ENCODE measurements at places on chromosomes 16 and 17.

DNA sequence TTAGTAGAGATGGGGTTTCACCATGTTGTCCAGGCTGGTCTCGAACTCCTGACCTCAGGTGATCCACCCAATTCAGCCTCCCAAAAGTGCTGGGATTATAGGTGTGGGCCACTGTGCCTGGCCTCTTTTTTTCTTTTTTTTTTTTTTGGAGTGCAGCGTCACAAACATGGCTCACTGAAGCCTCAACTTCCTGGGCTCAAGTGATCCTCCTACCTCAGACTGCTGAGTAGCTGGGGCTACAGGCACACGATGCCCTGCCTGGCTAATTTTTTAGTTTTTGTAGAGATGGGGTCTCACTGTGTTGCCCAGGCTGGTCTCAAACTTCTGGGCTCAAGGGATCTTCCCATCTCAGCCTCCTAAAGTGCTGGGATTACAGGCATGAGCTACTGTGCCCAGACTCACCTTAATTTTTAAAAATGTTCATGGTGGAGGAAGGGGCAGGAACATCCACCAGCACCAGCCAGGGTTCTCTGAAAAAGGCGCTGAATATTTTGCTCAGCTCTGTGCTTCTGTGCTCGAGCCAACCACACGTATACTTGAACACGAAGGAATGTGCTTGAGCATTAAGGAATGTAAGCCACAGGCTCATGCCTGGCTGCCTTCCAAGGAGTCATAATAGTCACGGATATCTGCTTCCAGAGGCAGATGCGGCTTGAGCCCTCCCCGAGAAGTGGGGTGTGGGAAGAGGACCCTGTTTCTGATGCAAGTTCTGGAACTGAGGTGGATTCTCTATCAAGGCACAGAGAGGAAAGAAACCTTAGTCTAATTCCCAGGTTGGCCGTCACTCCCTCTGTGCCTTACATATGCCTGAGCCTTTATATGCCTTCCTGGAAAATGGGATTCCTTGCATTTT is 65.5 kb upstream of the CREBBP start:
- DNase-seq = peak; percentile 91

DNA sequence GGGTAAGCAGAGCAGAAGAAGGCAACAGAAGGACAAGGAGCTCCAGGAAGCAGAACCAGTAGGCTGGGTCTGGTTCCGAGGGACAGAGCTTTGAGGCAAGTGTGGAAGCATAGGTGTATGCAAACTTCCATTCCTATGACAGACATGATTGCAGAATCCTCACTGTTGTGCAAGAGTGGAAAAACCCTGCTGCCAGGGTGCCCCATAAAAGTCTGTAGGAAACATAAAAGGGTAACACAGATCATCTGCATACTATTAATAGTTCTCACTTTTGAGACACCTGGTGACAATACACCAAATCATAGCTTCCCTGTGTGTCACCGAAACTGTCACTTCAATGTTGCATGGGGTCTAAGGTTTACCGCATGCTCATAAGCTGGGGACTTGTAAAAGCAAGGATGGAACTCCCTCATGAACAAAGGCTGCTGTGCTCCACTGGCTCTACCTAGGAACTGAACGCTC is 39.7 kb downstream of the ARHGAP17 start:
- DNase-seq = no peak

GRCh38 chr17:10286324-10286723 is 86.5 kb downstream of the MYH13 start:
- no peak for DNase-seq

- no peak for DNase-seq
Measured at GRCh38 chr17:77312786-77313599, 172.2 kb downstream of the SEC14L1 start.

DNA sequence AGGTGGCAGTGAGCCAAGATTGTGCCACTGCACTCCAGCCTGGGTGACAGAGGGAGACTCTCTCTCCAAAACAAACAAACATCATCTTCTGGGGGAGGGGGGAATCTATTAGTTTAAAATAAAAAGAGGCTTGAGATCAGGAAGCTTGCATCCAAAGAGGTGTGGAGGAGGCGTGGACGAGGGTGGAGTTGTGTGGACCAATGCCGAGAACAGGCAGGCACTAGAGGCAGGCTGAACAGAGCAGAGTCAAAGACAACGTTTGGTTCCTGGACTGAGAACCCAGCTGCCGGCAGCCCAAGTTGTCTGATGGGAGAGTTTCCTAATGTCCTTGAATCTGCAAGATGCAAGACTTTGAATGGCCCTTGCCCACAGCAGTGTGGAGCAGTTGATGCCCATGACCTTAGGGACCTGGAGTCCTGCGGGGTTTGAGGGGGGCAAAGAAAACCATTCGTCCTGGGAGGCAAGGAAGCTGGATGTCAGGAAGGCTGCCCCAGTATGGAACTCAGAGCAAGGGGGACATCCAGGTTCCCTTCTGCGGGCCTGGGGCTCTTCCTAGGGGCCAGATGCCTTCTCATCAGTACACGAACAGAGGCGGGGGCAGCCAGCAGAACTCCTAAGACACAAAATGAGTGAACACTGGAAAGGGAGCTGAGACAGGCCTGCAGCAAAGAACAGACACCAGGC is 9.2 kb downstream of the TBC1D16 start:
- DNase-seq = no peak

DNA sequence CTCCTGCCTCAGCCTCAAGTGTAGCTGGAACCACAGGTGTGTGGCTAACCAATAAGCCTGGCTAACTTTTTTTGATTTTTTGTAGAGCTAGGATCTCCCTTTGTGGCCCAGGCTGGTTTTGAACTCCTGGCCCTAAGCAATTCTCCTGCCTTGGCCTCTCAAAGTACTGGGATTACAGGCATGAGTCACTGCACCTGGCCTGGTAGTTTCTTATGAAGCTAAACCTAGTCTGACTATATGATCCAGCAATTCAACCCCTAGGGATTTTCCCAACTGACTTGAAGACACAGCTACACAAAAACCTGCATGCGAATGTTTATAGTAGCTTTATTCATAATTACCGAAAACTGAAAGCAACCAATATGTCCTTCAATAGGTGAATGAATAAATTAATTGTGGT is 176.2 kb upstream of the IRX3 start:
- no peak for DNase-seq

GRCh38 chr16:56513972-56514371 is 5.9 kb downstream of the BBS2 start:
- DNase-seq = peak; percentile 85

GRCh38 chr17:3513305-3514035 is 37.7 kb downstream of the ASPA start:
- no peak for DNase-seq

DNA sequence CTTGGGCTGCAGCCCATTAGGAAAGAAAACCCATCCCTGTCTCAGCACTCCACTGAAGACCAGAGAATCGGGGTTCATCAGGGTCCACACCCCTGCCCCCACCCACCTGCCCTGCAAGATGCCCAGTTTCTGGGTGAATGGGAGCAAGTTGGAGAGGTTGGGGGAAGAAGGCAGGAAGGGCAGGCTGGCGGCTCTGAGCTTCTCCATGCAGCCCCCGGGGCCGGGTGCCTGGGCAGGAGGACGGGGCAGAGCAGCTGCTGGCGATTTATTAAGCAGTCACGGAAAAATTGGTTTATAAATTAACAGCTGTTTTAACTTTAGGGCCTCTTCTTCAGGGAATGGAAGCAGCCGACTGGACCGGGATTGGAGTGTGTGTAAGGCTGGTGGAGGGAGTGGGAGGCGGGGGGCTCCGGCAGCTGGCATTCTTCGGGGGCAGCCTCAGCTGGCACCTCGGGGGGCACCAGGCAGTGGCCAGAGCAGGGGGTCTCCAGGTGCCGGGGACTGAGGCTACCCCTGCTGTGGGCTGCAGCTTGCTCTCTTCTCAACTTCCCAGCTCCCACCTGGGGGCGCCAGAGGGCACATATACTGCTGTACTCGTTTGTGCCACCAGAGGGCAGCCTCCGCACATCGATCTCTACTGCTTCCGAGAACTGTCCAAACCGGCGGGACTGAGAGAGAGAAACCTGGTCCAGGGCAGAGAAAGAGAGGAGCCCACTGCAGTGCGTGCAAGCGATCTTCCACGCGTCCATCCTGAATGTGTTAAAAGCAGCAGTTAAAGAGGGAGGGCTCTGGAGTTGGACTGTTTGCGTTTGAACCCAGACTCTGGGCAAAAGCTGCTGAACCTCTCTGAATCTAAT is 5.0 kb upstream of the PPP1R1B start:
- DNase-seq = peak; percentile 87

GRCh38 chr16:12308060-12308459 is 331.5 kb downstream of the SNX29 start:
- no peak for DNase-seq

- DNase-seq = no peak
Measured at GRCh38 chr17:49873466-49873865, 25.6 kb upstream of the TAC4 start.

DNA sequence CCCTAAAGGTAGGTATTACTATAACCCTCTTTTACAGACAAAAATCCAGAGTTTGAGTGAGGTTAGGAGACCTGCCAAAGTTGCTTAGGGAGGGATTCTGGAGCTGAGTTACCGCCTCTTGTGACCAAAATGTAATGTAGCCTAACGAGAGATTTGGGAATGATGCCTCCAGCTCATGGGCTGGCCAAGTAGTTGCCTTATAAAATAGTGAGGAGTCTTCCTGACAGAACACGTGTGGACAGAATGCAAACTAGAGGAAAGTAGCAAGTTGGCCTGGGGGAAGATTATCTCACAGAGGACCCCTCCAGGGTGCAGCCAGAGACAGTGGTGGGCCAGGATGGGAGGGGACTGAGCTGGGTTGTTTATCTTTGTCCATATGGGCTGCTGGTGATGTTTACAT is 543.7 kb upstream of the CDH11 start:
- no peak for DNase-seq

- DNase-seq = no peak
Measured at GRCh38 chr17:76570457-76570856, 15.2 kb downstream of the ST6GALNAC2 start.

DNA sequence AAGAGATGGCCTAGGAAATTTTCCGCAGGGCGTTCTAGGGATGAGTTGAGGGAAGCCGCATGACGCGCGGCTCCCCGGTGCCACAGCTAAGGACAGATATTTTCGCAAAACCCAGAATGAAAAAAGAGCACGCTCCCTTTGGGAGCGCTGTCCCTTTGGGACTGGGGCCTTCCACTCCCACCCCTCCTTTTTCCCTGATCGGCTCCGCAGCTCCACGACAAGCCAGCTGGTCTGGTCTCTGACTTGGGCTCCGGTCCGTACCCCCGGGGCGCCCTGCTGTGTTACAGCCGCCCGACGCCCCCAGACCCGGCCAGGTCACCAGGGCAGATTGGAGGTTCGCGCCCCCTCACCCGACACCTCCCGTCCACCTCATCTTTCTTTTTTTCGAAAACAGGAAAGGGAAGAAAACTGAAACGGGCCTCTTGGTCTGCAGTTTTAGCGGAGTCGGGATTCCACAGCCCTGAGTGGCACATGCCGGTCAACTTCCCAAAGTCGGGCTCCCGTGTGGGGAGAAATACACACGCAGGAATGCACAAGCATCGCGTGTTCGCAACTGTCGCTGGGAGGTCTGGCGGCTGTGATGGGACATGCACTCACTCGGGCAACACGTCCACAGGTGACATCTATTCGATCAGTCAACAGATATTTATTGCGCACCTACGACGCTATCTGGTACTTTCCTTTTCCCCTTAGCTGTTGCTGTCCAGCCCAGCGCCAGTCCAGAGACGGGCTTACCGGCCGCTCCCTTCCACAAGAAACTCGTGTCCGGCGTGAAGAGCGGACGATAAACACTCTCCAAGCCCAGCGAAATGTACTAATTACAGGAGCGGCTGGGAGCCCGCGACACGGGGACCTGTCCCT is 3.9 kb upstream of the SOX9 start:
- no peak for DNase-seq

GRCh38 chr16:73143576-73144422 is 95.9 kb upstream of the ZFHX3 start:
- DNase-seq = no peak

- peak; percentile 18 for DNase-seq
Measured at GRCh38 chr17:69763503-69763902, 311.5 kb upstream of the KCNJ16 start.

- no peak for DNase-seq
Measured at GRCh38 chr16:85437166-85438052, 175.7 kb upstream of the GSE1 start.

- DNase-seq = no peak
Measured at GRCh38 chr17:30701498-30701989, 122.9 kb downstream of the CRLF3 start.

- DNase-seq = no peak
Measured at GRCh38 chr17:77438241-77439188, 297.7 kb downstream of the SEC14L1 start.

- no peak for DNase-seq
Measured at GRCh38 chr17:37133136-37133535, 184.4 kb downstream of the AATF start.

DNA sequence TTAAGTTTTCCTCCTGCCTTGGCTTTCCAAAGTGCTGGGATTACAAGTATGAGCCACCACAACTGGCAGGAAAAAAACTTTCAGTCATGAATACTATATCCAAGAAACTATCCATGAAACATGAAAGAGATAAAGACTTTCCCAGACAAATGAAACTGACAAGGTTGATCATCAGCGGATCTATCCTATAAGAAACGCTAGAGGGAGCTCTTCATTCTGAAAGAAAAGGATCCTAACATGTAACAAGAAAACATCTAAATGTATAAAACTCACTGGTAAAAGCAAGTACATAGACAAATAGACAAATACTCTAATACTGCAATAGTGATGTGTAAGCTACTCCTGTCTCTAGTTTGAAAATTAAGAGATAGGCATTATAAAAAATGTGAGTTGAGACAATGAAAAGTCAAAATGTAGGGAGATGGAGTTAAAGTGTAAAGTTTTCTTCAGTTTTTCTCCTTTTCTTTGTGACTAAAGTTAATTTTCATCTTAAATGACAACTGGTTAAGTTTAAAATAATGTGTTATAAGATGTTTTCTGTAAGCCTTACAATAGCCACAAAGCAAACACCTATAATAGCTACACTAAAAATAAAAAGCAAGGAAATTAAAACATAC is 79.6 kb upstream of the TEKT1 start:
- peak; percentile 67 for DNase-seq

DNA sequence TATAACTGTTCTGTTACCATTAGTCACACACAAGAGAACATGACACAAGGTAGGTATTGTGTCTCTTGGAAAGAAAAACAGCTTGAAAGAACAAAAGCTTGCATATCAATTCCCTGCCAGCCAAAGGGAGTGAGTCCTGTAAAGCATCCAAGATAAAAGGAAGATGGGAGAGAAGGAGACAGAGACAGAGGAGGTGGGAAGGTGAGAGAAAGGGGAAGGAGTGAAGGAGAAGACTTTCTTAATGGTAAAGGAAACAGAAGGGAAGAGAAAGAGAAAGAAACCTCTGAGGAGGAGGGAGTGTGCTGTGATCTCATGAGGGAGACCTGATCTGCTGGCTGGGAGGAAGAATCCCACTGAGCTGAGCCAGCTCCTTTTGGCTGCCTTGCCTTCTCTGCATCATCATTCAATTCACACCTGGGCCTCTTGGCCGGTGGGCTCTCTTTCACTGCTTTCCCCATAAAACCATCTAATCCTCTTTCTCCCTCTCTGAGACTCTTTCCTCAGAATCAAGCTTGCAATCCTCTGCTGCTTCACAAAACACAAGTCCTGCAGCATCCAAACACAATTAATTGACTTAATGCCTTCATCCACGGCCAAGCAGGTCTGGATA is 271.6 kb downstream of the ABCC12 start:
- DNase-seq = no peak

Measured in dermis blood vessel endothelial cell (primary cell).